ENCODE measurements at places on chromosomes 6 and 20.

DNA sequence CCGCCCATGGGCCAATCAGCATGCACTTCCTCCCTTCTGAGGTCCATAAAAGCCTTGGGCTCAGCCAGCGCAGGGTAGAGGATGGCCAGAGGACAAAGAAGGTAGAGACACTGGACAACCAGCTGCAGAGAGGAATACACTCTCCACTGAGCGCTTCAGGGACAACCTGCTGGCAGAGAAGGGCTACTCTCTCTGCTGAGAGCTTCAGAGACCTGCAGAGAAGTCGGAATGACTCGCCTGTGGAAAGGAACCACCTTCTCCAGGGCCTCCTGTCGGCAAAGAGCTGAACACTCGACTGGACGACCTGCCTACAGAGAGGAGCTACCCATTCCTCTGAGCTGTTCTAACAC lies 31.4 kb upstream of the SLA2 start:
- no peak for DNase-seq

DNA sequence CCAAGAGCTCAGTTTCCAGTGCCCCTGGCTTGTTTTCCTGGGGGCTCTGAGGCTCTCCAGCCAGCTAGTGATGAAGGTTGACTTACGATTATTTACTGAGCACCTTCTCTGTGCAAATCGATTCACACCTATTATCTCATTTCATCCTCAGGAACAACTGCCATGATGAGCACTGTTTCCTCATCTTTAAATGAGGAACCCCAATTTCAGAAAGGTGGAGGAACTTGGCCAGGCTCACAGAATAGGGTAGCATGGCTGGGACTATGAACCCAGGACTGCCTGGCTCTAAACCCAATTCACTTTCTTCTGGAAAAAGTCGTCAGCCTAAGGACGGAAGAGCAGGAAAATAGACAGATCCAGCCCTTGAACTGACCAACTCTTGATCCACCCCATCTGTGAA lies 3.5 kb upstream of the BPI start:
- no peak for DNase-seq

GRCh38 chr20:41331731-41332130 lies 8.9 kb upstream of the LPIN3 start:
- DNase-seq: no peak

DNA sequence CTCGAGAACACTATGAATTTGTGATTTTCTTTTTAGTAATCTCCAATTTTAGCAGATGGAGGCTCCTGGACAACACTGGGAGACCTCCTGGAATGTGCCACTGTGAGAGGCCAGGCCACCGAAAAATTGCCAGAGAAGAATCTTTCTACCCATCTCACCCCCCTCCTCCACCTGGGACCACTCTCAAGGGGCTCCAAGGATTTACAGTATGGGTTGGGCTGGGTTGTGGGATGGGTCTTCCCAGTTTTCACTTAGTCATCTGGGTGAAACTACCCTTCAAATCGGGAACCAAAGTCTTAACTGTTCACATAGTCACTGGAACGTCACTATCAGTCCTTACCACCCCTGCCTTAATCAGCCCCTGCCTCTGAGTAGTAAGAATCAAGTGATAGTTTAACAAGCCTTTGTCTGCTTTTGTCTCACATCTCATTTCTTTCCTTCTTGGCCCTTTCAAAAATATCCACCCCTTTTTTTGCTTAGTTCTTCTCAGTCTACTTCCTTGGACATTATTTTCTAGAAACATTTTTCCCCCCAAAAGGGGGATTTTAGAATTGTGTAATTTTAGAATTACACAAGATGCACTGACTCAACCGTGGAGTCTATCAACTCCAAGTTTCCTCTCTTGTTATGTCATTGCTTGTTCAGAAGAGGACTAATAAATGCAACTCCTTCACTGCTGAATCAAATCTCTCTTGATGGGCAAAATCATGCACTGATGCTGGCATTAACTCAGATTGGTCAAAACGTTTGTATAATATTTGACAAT lies 148.2 kb upstream of the MOCS1 start:
- DNase-seq: no peak

DNA sequence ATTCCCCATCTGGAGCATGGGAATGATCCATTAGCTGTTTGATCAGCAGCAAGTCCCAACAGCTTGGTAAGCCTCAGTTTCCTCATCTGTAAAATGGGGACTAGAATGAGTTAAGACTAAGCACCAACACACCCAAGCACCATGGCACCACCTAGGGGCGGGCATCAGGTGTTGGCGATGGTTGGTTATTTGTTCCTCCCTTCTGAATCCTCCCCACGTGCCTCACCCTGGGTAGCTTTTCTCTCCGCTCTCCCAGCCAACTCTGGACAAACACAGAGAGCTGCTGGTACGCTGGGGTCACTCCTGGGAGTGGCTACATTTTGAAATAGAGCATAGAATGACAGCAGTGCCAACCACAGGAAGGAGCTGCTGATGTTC lies 13.3 kb upstream of the ITPR3 start:
- DNase-seq: no peak

DNA sequence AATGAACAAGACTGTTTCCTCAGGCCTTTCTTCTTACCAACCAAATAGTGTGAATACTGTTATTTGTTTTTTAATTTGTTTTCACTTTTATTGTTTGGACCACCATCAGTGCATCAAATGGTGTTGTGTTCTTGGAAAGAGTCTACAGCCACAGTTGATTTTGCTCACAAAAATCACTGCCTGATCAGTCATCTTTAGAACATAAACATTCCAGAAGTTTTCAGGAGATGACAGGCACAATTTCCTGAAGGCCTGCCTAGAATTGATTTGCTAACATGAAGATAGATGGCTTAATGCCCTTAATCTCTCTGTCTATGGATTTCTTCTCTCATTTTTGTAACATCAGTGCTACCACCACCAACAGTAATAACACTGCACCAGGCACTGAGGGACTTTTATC lies 13.5 kb downstream of the IL22RA2 start:
- no peak for DNase-seq

DNA sequence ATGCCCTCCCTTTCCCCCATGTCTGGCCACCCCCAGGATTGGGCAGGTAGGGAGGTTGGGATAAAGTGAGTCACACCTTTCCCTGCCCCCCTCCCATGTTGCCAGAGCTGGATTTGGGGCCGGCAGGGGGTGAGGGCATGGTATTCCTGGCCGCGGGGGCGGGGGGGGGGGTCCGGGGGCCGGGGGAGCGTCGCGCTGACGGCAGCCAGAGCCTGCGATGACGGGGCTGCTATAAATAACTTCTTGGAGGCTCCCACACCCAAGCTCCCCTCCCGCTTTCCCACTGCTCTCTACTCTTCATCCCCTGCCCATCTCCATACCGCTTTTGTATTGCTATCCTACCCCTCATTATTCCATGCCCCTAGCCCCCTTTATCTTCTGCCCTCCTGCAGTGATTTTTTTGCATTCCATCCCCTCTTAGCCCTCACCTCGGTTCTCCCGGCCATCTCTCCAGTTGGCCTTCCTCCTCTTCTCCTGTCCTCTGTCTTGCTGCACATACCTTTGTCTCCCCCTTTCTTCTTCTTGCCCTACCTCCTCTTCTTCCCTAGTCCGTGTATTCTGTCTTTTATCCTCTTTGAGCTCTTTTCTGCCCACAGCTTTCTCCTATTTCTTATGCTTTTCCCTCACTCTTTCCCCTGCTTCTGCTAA lies 13.8 kb downstream of the SYNGAP1 start:
- no peak for DNase-seq

Measured in renal cortex interstitium (tissue), 15 donors.